ENCODE measurements at places on chromosomes 6 and 20.

DNA sequence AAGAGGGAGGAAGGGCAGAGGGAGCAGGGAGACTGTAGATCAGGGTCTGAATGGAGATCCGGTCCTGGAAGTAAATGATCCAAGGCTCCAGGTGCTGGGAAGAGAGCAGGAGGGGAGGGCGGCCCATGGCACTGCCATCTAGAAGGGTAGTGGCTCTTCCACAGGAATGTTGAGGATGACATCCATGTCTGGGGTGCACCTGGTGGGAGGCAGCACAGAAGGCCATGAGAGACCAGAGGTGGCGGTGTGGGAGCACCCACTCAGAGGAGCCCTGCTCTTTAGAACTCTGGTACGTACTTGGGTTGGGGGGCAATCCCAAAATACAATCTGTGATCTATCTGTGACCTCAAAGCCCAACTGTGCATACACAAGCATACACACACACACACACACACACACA is 13.5 kb downstream of the DEFB132 start:
- no peak for DNase-seq

- no peak for DNase-seq
Observed at GRCh38 chr20:55755861-55756260, 249.5 kb downstream of the CBLN4 start.

GRCh38 chr6:77074037-77074713 is 389.1 kb downstream of the HTR1B start:
- DNase-seq: no peak

DNA sequence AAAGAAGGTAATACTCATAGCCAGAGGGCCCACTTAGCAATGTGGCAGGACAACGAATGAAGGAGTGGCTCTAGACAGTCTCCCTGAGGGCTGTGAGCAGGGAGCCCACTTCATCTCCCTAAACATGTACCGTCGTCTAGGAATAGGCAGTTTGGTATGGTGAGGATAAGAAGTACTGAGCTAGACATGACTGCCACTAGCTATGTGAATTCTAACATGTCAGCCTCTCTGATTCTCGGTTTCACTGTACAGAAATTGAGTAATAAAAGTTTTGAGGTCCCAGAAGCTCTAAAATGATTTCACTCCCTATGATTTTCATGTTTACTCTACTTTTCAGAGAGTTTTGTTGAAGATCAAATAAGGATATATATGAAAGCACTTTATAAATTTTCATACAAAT is 107.1 kb downstream of the AHI1 start:
- no peak for DNase-seq

- DNase-seq: no peak
Observed at GRCh38 chr6:166364456-166364855, 18.3 kb downstream of the MPC1 start.

- DNase-seq: no peak
Observed at GRCh38 chr20:12598894-12599293, 409.9 kb upstream of the SPTLC3 start.

GRCh38 chr6:55180258-55180657 is 5.9 kb downstream of the HCRTR2 start:
- DNase-seq: no peak

GRCh38 chr6:53284901-53285300 is 63.8 kb downstream of the ELOVL5 start:
- no peak for DNase-seq

DNA sequence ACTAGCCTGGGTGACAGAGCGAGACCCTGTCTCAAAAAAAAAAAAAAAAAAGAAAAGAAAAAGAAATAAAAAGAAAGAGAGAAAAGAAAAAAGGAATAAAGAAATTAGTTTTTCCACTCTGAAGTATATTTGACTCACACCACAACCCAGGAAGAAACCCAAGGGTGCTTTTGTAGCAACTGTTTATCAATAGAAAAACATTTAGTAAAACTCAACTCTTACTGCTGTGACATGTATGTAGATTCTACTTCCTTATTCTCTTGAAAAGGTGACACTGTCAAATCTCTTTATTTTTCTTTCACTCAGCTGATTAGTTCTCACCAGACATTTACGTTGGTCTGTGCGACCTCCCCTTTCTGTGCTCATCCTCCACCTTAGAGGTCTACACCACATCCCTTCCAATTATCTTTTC is 99.9 kb upstream of the SHLD1 start:
- DNase-seq: no peak

DNA sequence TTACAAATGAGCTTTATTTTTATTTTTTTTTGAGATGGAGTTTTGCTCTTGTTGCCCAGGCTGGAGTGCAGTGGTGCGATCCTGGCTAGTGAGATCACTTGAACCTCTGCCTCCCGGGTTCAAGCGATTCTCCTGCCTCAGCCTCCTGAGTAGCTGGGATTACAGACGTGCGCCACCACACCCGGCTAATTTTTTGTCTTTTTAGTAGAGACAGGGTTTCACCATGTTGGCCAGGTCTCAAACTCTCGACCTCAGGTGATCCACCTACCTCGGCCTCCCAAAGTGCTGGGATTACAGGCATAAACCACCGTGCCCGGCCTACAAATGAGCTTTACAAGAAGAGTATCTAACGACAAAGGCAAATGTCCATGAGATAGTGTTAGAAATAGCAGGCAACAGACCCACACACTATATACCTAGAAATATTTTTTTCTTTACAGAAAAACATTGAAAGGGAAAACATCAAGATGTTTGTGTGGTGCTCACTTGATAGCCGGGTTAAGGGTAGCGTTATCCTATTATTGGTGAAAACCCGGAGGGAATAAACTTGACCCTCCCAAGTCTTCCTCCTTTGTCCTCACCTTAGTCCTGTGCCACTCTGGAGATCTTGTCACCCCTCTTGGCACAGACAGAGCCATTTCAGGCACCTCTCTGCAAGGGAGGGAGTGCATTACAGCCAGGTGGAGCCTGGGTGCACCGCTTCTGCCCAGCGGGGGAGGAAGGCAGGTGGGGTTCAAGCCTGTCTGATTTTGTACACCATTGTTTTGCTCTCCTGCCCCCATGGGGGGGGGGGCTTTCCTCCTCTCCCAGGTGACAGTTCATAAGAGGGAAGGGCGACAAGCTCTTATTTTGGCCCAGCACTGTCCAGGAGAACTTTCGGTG is 21.0 kb upstream of the AVP start:
- no peak for DNase-seq

- DNase-seq: no peak
Observed at GRCh38 chr6:43875849-43876572, 106.0 kb downstream of the VEGFA start.

DNA sequence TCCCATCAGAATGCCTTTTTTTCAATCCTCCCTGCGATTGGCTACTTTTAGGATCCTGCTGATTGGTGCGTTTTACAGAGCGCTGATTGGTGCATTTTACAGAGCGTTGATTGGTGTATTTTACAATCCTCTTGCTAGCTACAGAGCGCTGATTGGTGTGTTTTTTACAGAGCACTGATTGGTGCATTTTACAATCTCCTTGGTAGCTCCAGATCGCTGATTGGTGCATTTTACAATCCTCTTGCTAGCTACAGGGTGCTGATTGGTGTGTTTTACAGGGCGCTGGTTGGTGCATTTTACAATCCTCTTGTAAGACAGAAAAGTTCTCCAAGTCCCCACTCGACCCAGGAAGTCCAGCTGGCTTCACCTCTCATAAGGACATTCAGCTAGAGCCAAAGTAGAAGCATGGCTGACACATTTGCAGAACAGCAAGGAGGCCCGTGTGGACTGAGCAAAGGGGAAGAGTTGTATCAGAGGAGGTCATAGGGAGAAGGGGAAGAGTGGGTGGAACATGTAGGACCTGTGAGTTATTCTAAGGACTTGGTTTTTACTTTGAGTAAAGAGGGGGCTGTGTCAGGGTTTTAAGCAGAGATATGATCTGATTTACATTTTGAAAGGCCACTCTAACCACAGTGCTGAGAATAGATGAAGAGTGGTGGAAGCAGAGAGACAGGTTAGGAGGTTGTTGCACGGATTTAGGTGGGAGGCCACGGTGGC is 2.6 kb downstream of the ALDH5A1 start:
- no peak for DNase-seq

DNA sequence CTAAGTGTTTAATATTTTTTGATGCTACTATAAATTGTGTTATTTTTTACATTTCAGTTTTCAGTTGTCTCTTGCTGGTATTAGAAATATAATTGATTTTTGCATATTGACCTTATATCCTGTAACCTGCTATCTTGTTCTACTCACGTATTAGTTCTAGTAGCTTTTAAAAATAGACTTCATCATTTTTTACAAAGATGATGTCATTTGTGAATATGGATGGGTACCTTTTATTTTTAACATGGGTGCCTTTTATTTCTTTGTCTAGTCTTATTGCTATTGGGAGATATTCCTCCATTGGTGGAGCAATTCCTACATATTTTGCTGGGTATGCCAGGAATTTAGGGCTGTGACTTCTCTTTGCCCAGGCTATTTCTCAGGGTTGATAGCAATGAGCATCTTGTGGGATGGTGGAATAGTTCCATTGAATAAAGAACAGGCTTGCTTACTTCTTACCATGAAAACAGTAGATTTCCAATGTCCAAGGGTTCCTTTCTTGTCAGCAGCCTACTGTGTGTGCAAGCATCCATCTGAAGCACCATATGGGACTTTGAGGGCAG is 149.7 kb downstream of the CARMIL1 start:
- no peak for DNase-seq

DNA sequence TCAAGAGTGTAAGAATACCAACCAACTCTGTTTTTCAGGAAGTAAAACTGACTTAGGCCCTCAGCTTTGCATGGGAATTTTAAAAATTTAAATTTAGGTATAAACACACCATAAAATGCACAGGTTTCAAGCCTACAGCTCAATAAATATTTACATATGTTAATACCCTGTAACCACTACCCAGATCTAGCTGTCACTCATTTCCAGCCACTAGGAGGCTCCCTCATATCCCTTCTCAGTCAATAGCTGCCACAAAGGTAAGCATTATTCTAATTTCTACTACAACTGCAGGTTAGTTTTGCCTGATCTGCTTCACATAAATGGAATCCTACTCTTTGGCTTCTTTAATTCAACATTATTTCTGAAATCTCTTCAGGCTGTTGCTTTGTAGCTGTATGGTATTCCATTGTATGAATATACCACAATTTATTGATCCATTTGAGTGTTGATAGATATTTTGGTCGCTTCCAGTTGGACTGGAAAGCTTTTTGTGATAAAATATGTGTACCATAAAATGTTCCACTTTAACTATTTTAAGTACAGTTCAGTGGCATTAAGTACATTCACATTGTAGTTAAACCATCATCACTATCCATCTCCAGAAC is 32.5 kb upstream of the MEI4 start:
- DNase-seq: peak; percentile 18

DNA sequence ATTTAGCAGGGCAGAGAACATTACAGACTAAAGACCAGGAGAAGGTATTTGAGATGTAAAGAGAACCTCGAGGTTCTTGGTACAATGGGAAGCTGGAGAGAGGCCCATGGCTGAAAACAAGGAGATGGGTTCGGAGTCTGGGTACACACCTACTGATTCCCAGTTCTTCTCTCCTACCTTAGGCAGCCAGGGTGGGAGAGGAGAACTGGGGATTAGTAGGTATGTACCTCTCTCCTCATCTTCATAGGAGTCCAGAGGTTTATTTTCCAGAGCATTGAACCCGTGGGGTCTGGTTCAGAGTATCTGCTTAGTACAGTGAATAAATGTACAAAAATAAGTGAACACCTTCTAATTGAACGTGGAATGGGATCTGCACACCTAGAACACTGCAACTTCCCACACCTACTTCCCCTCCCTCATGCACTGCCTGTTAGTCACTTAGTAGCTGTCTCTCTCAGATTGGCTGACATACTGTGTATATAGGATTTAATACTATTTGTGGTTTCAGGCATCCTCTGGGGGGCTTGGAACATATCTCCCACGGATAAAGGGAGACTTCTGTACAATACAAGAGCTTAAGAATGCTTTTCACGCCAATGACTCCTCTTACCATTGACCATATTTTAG is 23.5 kb upstream of the NUP153 start:
- no peak for DNase-seq

- DNase-seq: no peak
Observed at GRCh38 chr20:18003897-18004296, 35.1 kb downstream of the MGME1 start.

DNA sequence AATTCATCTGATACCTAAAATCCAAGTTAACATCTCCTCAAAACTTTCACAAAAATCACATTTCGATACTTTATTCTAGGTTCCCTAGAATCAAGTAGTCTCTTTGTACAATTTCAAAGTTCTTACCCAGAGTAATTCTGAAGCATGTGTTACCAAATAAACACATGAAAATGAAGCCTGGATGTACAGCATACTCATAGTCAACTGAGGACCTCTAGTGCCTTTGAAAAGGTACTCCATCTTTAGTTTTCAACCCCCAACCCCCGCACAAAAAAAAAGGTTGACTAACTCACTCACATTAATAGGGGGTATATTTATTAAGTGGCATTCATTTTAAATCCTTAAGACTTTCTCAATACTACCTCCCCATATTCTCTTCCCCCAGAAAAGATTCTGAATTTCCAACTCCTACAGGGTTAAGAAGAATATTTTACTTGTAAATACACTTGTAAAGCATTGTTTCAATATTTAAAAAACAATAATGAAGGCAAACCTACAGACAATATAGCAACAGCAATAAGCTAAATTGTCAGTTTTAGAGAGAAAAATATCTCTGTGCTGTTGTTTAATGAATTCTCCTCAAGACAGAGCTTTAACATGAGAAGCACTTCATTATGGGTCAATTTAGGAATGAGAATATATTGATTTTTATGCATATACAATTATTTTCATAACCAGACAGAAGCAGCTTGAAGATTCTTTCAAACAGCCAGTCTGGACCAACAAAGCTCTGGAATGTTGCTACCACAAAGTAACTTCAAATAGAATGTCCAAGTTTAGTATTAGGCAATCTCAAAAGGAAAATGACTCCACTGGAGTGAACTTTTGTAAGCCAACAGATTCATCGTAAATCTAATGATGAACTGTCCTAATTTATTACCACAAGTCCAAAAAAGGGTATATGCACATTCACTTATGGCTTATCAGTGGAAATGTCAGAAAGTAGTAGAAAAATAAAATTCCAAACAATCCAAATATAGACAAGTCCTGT is 3.3 kb downstream of the PLN start:
- DNase-seq: no peak

DNA sequence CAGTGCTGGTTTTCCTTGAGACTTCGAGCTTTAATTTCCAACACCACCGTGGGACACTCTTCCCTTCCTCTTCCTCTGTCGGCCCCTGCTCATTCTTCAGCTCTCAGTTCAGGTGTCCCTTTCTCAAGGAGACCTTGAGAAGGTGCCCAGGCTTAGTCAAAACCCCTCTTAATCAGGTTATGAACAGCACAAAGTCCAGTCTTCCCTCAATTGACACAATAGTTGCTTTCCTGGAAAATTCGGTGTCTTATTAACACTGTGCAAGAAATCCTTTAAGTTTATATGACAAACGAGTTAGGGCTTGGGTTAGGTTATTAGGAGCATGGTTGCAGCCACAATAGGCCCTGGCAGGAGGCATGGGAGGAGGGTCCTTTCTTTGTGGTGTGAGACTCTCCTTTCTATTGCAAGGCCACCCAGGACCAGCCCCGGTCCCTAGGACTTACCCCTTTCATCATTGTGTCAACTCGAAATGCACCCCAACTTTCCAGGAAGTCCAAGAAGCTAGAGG is 1.5 kb upstream of the NSFL1C start:
- no peak for DNase-seq

All from iPS DF 6.9 (cell line).